ENCODE measurements at places on chromosomes 3 and 15.
A peak's percentile ranks its signal among the peaks of the same experiment; 100 is the strongest.

DNA sequence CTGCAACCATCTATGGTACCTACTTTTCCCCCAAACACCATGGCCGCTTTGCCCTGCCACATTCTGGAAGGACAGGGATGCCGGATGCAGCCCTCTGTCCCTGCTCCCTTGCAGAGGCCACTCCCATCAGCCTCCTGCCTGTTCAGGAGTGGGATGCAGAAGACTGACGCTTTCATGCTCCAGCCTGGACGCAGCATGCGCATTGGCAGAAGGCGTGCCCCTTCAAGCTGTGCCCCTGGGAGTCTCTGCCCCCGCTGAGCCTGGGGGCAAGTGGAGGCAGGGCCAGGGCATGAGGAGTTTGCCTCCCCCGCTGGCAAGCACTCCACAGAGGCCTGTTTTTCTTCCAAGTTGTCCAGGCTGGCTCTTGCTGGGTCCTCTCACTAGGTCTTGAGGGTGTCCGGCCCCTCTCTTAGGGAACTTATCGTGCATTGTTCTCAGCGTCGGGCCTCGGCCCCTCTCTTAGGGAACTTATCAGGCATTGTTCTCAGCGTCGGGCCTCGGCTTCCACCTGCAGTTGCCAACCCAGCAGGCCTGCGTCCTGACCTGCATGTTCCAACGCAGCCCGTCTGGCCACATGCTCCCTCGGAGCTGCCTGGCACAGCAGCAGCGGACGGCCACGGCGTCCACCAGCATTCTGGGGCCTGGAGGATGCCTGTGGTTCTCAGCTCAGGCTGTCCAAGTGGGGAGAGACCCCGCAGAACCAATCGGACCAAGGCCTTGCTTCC is 14.6 kb upstream of the SNRPA1 start:
- DNase-seq = no peak

- DNase-seq = no peak
These were observed 66.4 kb upstream of the CNTN6 start for GRCh38 chr3:1026395-1026794.

DNA sequence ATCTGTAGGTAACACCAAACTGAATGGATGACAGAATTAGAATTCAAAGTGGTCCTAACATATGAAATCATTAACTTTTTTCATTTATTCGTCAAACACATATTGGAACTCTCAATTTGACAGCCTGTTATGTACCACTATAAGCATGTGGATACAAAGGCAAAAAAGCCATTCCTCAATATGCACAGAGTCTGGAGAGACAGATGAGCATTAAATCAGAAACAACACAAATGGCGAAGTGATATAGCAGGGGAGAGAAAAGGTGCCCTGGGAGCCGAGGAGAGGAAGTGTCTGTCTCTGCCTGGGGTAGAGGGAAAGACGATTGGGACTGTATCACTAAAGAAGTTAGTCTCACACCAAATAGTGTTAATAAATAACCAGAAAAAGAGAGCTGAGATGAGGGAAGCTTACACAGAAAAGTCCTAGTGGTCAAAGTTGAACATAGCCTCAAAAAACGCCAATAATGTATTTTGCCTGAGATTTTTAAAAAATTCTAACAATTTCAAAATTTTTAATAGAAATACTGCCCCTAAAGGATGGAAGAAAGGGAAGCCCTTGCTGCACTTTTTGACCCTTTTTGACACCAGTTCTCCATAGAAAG is 417.5 kb downstream of the TUSC7 start:
- no peak for DNase-seq

- no peak for DNase-seq
These were observed 7.6 kb upstream of the FOXB1 start for GRCh38 chr15:59996298-59997041.

DNA sequence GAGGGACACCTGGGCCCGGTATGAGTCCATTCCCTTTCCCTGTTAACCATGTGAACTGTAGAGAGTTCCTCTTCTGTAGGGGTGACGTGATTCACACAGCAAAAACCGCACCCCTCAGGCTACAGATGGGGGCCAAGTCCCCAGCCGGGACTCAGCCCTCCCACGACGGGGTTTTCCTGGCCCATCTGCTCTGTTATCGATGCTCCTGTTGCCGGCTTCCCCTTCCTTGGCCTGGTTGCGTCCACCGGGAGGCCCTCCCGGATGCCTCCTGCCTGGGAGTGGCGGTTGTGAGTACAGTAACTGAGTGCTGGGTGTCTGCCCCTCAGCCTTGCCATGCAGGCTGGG is 817 bp upstream of the PLXNA1 start:
- DNase-seq = no peak

DNA sequence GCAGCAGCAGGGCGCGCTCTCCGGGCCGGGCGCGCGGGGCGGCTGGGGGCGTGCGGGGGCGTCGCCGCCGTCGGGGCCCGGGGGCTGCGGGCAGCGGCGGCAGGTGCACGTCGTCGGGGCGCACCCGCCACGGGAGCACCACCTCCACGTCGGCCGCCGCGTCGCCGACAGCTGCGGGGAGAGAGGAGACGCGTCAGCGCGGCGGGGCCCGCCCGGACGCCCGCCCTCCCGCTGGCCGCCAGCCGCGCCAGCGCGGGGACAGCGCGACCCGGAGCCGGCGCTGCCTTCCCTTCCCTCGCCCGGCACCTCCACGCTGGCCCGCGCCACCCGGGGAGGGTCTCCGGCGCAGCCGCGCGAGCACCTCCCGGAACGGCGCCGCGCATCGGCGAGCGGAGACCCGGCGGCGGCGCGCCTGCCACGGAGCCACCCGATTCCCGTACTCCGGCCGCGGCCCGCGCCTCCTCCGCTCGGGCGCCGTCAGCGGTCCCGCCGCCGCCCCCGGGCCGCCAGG is 481 bp downstream of the ADAMTS17 start:
- DNase-seq = no peak

DNA sequence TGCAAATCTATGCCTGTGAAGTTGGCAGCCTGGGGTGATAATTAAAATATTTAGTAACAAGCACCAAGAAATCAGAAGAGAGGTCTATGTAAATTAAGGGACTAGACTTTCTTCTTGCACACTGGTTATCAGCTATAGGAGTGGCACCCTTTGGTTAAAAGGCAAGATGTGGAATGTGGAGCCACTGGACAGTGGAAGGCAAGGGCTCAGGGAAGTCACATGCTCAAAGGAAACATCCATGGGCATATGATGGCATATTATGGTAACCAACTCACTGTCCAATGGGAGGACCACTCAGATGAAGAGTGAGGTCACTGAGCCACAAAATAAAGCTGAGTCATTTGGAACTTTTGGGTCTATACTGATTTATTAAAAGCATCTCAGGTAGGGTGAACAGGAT is 165.6 kb upstream of the PRICKLE2 start:
- no peak for DNase-seq

- DNase-seq = no peak
These were observed 91.5 kb downstream of the GPR156 start for GRCh38 chr3:120193554-120193953.

DNA sequence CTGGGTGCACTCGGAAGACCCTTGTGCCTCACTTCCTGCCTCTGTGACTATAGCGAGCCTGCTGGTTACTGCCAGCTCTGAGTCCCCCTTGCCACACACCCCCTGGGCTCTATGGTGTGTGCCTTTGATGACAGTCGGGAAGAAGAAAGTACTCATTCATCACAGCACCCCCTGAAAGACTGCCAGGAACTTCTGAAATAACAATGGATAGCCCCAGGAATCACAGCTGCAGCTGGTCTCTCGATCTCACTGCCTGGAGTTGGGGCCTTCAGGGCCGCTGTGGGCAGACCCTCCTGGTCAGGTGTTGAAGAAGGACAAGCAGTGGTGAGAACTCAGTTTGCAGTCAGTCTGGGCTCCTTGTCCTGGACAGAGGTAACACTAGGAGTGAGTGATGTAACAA is 9.8 kb upstream of the RPP14 start:
- no peak for DNase-seq

- no peak for DNase-seq
These were observed 18.7 kb upstream of the BCL2A1 start for GRCh38 chr15:79989682-79990081.

GRCh38 chr15:43489191-43489590 is 3.8 kb downstream of the TP53BP1 start:
- DNase-seq = no peak

DNA sequence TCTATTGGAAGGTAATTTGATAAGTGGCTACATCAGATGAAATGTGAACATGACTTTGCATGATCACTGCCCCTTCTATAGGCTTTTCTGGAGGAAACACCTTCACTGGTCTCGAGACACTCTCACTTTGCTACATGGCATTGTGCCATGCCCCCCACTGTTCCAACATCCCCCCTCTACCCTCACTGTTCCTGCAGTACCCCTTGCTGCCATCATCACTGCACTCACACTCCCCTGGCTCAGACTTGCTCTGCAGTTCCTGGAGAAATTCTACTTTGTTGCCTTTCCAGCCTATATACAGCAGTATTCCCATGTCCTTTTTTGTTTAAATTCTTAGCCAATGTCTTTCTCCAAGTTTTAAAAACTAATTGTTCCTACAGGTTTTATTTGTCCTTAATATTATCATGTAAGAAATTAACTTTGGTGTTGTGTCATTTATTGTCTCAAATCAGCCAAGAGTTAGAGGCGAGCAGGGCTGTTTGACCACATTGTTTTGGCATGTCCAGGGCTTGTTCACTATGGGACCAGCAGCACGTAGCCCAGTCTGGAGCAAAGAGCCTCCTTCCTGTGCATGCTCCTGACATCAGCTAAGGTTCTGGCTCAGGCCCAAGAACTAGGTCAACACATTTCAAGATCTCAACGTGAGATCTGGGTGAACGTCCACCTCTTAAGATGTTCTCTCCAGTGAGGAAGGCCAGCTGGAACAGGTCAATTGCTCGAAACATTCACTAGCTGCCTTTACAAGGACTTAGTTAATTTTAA is 246.4 kb downstream of the SLC9A9 start:
- DNase-seq = no peak

GRCh38 chr3:135311699-135312098 is 516.6 kb downstream of the EPHB1 start:
- no peak for DNase-seq

DNA sequence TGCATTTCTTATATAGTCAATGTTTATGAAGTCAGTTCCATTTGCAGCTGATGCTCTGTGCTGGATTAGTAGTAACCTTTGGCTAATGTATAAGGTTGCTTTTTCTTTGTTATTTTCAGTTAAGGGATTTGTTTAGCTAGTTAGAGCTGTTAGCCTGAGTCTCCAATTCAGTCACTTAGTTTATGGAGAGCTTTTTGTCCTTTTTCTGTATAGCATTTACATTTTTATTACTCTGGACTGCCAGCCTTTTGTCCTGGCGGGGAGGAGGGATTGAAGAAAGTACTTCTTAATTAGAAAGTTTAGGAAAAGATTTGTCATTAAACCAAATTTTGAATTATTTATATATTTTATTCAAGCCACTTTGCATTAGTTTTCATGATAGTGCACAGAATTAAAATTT is 52.0 kb downstream of the DNAJC13 start:
- DNase-seq = no peak

DNA sequence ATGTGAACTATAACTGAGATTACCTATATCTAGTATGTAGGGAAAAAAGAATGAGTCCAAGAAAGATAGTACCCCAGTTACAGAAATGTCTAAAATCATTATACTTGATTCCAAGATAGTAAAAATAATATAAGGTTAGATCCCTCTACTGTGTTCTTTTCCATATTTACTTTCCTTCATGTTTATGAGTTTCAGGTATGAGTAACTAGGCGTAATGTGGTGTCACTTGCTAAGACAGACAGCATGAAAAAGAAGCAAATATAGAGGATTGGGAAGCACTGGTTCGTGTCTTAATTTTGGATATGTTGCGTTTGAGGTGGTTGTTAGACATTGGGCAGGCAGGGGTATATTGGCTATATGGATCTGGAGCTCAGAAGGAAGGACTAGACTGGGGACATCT is 168.1 kb upstream of the PFN2 start:
- no peak for DNase-seq

- DNase-seq = no peak
These were observed 179.8 kb downstream of the ZPLD1 start for GRCh38 chr3:102614585-102614984.

GRCh38 chr3:144502402-144502801 is 530.8 kb downstream of the DIPK2A start:
- DNase-seq = no peak

- no peak for DNase-seq
These were observed 932.8 kb downstream of the IGSF11 start for GRCh38 chr3:118101891-118102290.

- no peak for DNase-seq
These were observed 194.3 kb upstream of the C2CD4B start for GRCh38 chr15:62359416-62359815.

DNA sequence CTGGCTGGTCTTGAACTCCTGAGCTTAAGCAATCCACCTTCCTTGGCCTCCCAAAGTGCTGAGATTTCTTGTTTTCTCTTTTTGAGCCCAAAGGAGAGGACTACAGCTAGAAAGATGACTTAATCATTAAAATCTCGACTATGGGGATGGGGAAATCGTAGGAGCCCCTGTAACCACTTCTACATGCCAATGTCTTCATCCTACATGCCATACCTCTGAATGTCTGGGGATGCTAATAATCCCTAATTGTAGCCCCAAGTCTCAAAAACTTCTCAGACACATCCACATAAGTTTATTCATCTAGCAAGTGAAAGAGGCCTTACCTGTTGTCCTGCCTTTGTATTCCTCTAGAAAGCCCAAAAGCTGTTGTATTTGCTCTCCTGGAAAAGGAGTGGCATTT is 3.7 kb upstream of the RHOV start:
- no peak for DNase-seq

- DNase-seq = no peak
These were observed 69.0 kb upstream of the FNDC3B start for GRCh38 chr3:171970301-171970788.

DNA sequence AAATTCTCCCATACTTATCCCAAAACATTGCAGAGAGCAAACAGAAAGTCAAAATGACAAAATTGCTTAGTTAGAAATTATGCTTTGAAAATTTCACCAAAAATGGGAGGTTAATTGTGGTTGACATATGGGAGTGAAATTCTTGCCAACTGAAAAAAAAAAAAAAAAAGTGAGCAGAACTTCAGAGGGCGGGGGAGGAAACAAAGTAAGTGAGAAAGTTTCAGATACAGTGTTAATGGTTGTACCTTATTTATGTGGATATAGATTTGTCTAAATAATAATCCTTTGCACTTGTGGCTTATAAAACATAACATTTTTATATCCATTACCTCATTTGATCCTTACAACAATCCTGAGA is 91.5 kb upstream of the RAP2B start:
- DNase-seq = peak; percentile 49

DNA sequence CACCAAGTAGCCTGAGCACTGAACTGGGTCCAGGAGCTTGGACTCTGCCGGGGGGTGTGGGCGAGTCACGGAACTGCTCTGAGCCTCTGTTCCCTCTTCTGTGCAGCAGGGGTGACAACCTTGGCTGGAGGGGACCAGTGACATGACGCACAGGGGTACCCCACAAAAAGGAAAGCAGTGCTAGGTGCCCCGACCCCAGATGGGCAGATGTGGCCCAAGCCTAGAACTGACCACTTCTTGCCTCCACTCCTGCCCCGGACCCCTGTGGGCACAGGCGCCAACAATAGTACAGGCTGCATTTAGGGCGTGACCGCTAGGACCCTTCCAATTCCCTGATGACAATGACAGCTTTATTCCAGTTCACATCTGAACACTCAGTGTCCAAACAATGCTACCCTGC is 255.9 kb upstream of the LYSMD4 start:
- DNase-seq = no peak

GRCh38 chr3:132351222-132351806 is 34.1 kb downstream of the ACP3 start:
- DNase-seq = no peak

GRCh38 chr3:76986876-76987474 is 52.9 kb upstream of the ROBO2 start:
- no peak for DNase-seq

GRCh38 chr3:177470197-177470941 is 273.1 kb upstream of the TBL1XR1 start:
- no peak for DNase-seq

- no peak for DNase-seq
These were observed 189.7 kb upstream of the CBLB start for GRCh38 chr3:106058475-106058874.

Measured in hematopoietic multipotent progenitor cell treated with erythropoietin and hydrocortisone succinate and interleukin-3 and kit ligand, for 15 days (in vitro differentiated cells).